GM10248 (cell line): ENCODE measurements at places on chromosomes 16 and 17.

- no peak for DNase-seq
Observed at GRCh38 chr16:67425061-67425460, 5.9 kb upstream of the HSD11B2 start.

GRCh38 chr17:2051933-2052559, 2.9 kb upstream of the HIC1 start:
- DNase-seq: no peak

GRCh38 chr16:57190136-57190535, 4.0 kb downstream of the RSPRY1 start:
- no peak for DNase-seq

- DNase-seq: no peak
Observed at GRCh38 chr16:4367393-4367856, 4.2 kb upstream of the VASN start.

DNA sequence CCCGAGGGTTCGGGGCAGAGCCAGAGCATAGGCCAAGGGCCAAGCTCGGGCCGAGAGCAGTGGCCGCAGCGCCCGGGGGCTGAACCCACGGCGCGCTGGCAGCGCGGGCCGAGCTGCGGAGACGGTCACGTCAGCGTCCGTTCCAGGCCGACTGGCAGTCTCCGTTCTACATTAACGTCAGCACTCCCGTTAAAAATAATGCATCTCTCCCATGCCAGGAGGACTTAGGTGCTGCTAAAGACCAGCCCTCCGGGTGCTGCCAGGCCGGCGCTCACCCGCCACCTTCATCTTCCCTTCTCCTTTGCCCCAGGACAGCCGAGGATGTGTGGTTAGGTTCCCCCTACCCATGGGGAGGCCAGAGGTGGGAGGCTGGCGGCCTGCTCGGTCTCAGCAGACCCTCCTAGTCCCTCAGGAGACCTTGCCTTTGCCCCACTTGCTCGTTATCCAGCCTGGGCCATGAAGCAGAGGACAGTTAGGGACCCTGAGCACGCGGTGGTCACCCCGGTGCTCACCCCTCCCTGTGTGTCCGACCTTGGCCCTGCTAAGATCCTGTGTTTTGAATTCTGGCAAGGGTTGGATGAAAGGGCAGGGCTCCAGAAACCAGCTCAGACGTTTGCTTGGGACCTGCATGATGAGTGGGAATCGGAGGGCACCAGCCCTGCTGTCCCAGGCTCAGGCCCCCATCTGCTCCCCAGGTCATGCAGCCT, 572 bp downstream of the MPG start:
- peak; percentile 62 for DNase-seq
